ENCODE measurements at places on chromosomes 1 and 21. TPM values are rescaled to one million over a fixed set of nuclear protein-coding genes. Genes with fewer than 3 reads are reported as not detected.

DNA sequence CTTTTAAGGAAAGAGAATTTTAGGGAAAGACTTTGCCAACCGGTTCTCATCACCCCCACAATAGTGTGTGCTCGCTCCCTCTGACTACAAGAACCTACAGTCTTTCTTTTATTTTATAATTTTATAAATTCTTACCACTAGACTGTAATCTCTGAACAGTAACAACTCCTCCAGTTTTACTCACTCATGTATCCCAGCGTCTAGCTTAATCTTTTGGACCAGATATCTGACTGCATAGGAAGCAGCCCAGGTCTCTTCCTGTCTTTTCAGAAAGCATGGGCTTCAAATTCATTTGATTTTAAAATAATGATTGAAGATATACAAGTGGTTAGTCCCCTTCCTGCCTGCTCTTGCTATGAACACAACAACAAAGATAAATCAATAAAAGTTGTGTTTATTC lies 19.0 kb upstream of the DUSP10 start:
- no peak for DNase-seq

Gene KPRP
- not detected for polyA plus RNA-seq

DNA sequence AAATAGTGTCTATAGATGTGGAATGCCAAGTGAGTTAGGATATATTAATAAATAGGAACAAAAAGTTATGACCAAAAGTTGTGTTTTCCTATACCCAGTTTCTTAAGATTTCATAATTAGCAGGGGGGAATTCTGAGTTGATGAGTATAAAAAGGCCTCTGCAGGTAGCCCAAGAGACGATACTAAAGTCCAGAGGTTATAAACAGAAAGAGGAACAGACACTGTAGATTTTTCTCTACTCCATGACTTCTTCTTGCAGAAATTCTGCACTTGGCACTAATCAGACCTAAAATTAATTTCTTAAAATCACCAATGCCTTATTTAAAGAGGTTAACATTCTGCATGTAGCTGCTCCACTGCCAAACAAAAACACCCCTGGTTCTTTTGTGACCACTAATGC lies 62.6 kb downstream of the ROR1 start:
- DNase-seq: no peak

GRCh38 chr1:176118985-176119384 lies 88.1 kb downstream of the COP1 start:
- DNase-seq: no peak

GRCh38 chr21:42672699-42673458 lies 19.5 kb downstream of the PDE9A start:
- DNase-seq: no peak

DNA sequence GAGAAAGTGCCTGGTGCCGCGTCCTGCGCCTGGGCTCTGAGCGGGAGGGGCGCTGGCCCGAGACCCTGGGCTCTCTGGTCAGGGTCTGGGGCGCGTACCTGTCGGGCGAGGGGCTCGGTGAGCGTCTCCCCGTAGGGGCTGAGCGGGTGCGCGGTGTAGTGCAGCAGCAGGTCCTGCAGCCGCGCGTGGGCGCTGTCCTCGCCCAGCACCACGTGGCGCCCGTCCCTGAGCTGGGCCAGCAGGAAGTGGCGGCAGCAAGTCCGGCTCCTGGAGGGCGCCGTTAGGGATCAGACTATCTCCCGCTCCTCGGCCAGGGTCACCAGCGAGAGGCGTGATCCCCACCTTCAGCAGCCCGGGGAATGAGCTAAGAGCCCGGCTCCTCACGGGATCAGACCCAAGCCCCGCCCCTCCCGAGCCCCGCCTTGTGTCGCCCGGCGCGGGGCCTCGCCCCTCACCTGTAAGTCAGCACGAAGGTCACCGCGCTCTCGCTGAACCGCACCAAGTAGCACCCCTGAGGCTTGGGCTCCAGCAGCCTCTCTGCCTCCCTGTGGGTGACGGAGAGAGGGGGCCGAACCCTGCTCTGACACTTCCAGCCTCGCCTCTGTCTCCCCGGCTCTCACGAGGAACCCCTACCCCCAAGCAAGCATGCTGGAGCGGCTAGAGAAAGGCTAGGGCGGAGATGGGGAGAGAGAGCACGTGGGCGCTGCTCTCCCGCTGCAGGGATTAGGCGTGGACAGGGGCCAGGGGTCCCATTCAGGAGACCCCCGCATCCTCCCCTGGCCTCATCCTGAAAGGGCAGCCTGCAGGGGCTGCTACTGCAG lies 2.7 kb downstream of the SH2D2A start:
- no peak for DNase-seq

DNA sequence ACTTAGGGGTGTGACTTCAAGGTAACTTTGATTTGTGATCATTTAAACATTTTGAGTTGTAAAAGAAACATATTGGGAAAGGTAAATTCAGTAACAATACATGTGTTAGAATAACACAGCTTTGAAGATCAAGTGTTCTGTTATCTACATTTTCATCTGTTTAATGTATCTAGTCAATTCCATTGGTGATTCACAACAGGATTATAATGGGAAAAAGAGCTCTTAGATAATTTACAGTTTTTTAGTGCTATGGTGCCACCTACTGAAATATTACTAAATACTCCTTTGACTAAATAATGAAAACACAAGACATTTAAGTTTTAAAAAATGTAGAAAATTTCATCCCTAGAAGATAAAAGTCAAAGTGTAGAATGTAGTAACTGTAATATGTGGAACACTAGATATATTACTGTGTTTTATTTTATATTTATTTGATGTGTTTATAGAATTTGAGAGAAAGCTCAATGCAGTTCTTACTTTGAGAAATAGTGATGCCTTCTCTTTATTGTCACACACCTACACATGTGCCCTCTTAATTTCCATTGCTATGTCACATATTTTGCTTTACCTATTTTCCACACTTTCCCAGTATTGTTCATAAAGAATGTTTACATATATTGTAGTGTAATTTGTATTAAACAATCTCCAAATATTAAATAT lies 47.4 kb downstream of the PTPRC start:
- no peak for DNase-seq

Gene TMEM52
- polyA plus RNA-seq: 1.5 TPM

DNA sequence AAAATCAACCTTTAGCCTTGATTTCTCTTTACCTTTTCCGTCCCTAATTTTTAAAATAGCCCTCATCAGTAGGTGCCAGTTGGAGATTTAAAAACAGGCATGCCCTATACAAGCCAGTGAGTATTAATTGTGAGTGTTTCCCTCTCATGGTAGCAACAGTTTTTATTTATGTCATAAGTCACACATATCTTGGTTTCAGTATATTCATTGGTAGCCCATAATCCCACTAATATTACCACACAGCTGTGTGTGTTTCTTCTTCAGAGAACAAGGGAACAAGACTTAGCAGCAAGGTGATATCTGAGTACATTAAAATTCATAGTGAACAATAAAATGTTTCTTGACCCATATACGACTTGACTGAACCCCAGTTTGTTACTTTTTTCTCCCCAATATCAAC lies 68.6 kb upstream of the HSPA13 start:
- DNase-seq: no peak

- no peak for DNase-seq
Measured at GRCh38 chr1:158116311-158117167, 64.2 kb upstream of the CD1D start.

All from left renal cortex interstitium (tissue), 4 donors.